HCT116 (cell line): ENCODE measurements at places on chromosomes 6 and 20. TPM values are rescaled to one million over a fixed set of nuclear protein-coding genes. Genes with fewer than 3 reads are reported as not detected.

- no peaks in the 10 kb centered on the region for H3K4me1 ChIP-seq
- no peaks in the 10 kb centered on the region for H3K36me3 ChIP-seq
- no peak overlapping the region for H3K4me3 ChIP-seq
- H3K27me3 ChIP-seq: no peaks in the 10 kb centered on the region
- H3K27ac ChIP-seq: no peak overlapping the region
Observed at GRCh38 chr6:131331151-131331550, 195.9 kb downstream of the AKAP7 start.

DNA sequence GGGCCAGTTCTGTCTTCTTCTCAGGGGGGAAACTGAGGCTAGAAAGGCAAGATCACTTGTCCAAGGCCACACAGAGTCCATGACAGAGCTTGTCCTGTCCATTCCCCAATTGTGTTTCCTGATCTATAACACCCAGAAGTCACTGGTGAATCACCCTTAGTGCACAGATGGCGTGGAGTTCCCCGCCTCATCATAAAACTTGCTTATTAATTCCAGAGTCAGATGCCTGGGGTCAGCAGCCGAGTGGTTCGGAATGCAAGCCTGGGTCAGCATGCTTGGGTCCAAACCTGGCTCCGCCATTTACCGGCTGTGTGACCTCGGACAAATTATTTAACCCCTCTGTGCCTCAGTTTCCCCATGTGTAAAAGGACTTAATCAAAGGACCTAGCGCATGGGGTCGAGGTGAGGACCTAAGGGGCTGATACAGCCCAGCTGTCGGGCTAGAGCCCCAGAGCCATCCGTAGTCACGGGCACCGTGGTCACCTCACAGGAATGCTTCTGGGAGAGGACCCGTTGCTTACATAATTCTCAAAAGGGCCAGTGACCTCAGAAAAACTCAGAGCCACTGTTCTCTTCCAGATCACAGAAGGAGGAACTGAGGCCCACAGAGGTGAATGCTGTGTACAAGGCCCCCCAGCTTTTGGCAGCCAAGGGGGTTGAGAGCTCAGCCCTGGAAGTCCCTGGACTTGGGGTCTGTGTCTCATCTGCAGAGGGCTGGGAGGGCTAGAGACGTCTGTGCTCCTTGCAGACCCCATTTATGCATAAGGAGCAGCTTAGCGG is 1.4 kb upstream of the ZBP1 start:
- H3K4me3 ChIP-seq: no peak overlapping the region
- no peak overlapping the region for H3K27ac ChIP-seq
- no peaks in the 10 kb centered on the region for H3K36me3 ChIP-seq
- peaks cover 18% of the 10 kb centered on the region for H3K4me1 ChIP-seq
- peaks cover 28% of the 10 kb centered on the region; the same call in 1 of the 2 replicates for H3K27me3 ChIP-seq

DNA sequence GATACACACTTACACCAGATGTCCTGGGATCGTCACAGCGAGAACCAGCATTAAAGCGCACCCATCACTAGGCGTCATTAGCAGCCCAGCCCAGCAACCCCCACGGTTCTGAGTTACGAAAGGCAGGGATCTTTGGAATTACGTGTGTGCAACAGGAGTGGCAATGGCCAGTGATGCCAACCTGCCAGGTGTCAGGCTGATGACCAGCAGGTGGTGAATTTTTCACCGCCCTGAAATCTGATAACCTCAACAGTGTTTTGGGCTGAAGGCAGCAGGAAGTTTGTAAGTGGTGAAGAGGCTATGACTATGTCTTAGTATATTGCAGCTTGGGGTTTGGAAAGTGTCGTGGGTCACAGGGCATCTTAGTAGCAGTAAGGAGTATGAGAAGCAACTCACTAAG is 166.1 kb downstream of the TMEM242 start:
- H3K36me3 ChIP-seq: no peaks in the 10 kb centered on the region
- no peak overlapping the region for H3K27ac ChIP-seq
- no peak overlapping the region for H3K4me3 ChIP-seq
- no peaks in the 10 kb centered on the region for H3K4me1 ChIP-seq
- no peaks in the 10 kb centered on the region for H3K27me3 ChIP-seq

DNA sequence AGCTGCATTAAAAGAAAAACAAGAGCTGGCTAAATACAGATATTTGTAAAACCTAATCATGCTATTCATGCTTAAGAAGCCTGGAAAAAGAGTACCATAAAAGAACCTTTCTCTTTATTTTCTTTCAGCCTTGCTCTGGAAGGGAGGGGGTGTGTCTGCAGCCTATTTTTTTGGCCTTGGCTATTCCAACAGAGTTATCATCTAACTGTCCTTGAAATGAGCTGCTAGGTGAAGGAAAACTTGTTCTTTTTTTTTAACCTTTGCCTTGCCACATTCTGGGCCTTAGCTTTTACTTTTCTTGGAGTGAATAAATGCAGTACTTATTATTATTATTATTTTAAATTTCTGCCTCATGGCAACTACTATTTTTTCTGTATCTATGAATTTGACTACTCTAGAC is 224.9 kb upstream of the SYNCRIP start:
- H3K4me1 ChIP-seq: no peaks in the 10 kb centered on the region
- DNase-seq: no peak
- H3K36me3 ChIP-seq: no peaks in the 10 kb centered on the region
- H3K27ac ChIP-seq: no peak overlapping the region

MCM3 gene
- total RNA-seq: 191 TPM

IMPG1 gene
- not detected for total RNA-seq
